ENCODE measurements at places on chromosomes 3 and 15. TPM values are rescaled to one million over a fixed set of nuclear protein-coding genes. Genes with fewer than 3 reads are reported as not detected.

- no peak for DNase-seq
Measured at GRCh38 chr3:15979495-15979894, 181.7 kb upstream of the ANKRD28 start.

- no peak for DNase-seq
Measured at GRCh38 chr3:32340611-32341365, 50.9 kb upstream of the CMTM7 start.

GRCh38 chr3:140249188-140249587 lies 314.2 kb downstream of the CLSTN2 start:
- DNase-seq, result no peak

- no peak for DNase-seq
Measured at GRCh38 chr3:10389339-10389738, 68.4 kb upstream of the SEC13 start.

GRCh38 chr3:151312972-151313371 lies 3.6 kb downstream of the GPR87 start:
- no peak for DNase-seq

STAB1 gene
- polyA plus RNA-seq, result 33.9 TPM

MINDY2 gene
- 32.7 TPM for polyA plus RNA-seq

RPL32 gene
- polyA plus RNA-seq, result 2,375 TPM

DNA sequence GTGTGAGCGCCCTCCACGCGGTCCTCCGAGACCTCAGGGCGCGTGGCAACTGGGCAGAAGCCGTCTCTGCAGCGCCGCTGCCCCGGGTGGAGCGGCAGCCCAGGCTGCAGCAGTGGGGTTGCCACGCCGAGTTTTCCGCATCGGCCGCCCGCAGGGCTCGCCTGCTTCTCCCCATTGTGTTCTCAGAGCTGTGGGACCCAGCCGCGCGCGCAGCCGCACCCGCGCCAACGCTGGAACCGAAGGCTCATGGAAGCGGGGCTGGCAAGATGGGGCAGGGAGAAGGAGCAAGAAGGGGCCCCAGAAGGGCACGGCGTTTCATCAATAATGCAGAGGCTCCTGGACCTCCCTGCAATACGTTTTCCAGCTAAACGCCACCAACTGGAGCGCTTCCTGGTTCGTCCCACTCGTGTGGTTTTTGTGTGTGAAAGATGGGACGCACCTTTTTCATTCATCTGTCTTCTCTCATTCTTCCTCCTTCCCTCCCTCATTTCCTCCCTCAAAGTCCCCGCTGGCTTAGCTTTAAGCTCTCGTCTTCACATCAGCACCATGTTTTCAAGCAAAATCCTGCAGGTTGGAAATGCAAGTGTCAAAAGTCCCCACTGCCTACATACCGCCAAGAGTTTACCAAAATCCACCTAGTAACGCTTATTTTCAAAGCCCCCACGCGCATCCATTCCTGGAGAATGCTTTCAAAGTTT lies 1.2 kb downstream of the ROBO1 start:
- DNase-seq, result no peak

DNA sequence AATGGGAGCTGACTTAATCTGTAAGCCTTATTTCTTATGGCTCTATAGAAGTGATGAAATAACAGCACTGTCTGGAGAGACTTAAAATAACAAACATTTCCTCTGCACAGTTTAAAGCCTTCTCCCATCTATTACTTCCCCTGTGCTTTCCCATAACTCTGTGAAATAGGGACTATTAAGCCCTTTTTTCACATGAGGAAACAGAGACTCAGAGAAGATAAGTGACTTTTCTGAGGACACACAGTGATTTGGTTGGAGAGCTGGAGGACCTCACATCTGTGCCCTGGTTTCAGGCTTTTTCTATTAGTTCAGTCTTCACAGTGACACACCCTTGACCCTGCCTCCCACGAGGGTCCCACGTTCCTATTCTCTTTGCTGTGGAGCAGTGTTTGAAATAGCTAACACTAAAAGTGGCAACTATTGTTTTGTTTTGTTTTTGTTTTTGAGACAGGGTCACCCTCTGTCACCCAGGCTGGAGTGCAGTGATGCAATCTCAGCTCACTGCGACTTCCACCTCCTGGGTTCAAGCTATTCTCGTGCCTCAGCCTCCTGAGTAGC lies 82.9 kb downstream of the ST6GAL1 start:
- no peak for DNase-seq

GRCh38 chr15:35958975-35959374 lies 413.0 kb upstream of the DPH6 start:
- peak; percentile 39 for DNase-seq

GRCh38 chr3:187997490-187997889 lies 156.5 kb upstream of the LPP start:
- DNase-seq, result no peak

DNA sequence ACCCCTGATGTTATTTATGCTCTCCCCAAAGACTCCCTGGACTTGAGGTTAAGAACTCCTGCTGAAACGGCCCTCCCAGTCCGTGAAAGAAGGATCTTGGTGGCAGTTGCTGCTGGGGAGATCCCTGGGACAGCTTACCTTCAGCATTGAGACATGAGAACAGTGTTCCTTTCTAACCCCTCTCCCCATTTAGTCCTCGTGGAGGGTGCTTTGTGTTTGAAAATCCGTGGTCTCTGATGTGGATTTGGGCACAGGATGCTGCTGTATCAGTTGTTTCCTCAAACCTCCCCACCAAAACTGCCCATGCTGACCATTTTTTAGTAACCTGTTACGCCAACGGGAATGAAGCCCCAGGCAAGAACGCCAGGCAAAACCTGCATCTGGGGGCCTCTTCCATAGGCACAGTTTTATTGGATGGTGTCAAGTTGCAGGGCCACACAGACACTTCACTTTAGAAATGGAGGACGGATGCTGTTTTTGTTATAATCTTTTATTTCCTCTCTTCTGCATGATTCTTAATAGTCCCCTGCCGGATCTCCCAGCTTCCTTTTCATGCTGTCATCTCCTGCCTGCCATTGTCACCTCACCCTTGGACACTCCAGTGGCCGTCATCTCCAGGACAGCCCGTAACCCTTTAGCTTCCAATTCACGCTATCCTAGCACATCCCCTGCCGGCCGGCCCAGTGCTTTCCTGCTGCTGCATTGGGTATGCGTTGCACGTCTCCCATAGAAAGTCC lies 31.7 kb upstream of the CEMIP start:
- DNase-seq, result no peak

KCNMB3 gene
- 8.8 TPM for polyA plus RNA-seq

DNA sequence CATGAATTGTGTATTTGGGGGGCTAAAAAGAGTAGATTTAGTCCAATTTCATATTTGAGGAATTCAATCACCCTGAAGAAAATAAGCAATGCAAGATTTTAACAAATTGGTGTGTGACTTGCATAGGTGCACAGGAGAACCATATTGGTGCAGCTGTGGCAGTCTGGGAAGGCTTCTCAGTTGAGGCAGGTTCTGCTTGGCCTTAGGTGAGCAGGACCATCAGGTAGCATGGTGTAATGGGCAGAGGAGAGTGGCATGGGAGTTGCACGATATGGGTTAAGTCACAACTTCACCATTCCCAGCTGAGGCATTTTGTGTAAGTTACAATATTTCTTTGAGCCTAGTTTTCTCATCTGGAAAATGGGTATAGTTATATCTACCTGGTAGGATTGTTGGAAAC lies 10.5 kb downstream of the EBLN2 start:
- DNase-seq, result no peak

SEMA4B gene
- polyA plus RNA-seq, result 44.4 TPM

- no peak for DNase-seq
Measured at GRCh38 chr15:74523982-74524381, 17.0 kb upstream of the ARID3B start.

GRCh38 chr3:58857402-58857801 lies 190.8 kb upstream of the FAM3D start:
- no peak for DNase-seq

GOLGA8G gene
- polyA plus RNA-seq, result 0.06 TPM

DNA sequence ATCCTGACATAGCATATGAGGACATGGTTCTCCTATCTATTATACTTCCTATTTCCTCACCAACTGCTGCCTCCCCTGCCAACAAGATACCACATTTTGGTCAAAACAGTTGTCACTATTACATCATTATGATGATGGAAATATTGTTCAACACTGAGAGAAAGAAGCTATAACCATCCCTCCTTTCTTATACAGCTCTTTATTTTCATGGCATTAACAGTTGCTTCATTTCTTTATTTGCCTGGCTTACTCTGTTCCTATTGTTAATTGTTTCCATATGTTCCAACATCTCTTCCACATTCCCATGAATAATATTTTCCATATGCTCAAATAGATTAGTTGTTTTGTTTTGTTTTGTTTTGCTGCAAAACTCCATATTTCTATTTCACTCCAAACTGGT lies 40.8 kb upstream of the FILIP1L start:
- DNase-seq, result no peak

DNA sequence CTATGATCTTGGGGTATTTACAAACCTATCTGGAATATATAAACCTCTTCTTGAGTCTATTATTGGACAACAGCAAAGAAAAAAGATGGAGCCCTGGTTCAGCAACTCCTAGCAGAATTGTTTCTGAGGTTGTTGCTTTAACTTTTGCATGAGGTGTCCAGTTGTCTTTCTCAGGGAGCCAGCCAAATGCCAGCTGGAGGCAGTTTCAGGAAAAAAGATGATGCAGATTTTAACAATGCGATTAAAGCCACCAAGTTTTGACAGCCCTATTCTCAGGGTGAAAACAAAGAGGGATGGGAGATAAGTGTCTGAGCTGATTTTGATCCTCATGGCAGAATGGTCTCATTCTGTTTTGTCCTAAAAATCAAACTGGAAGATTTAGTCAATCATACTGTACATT lies 181.6 kb upstream of the RASGRP1 start:
- DNase-seq, result no peak

GRCh38 chr3:140449413-140450256 lies 228.2 kb upstream of the TRIM42 start:
- DNase-seq, result no peak

DNA sequence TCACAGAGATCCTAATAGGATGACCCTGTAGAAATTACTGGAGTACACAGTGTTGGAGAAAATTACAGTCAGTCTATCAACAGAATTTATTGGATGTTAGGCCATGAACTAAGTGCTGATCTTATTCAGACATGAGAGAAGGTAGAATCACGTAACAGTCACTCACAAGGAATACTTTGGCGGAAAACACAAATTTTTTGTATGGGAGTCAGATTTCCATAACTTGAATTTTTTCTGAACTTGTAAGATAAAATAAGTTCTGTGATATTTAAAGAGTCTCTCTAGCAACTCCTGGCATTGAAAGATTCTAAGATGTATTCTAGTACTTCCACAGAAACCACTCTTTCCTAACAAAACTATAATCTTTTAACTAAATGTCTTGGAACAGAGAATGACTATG lies 178.8 kb upstream of the MME start:
- no peak for DNase-seq

All from renal cortex interstitium (tissue), 15 donors.